ENCODE measurements at places on chromosomes 13 and 19. TPM values are rescaled to one million over a fixed set of nuclear protein-coding genes. Genes with fewer than 3 reads are reported as not detected.

The STOML3 gene
- total RNA-seq: not detected

GRCh38 chr13:103130681-103131210, 64.5 kb upstream of the SLC10A2 start:
- no peak for DNase-seq

- no peak for DNase-seq
Measured at GRCh38 chr19:3471954-3472655, 8.2 kb downstream of the SMIM24 start.

DNA sequence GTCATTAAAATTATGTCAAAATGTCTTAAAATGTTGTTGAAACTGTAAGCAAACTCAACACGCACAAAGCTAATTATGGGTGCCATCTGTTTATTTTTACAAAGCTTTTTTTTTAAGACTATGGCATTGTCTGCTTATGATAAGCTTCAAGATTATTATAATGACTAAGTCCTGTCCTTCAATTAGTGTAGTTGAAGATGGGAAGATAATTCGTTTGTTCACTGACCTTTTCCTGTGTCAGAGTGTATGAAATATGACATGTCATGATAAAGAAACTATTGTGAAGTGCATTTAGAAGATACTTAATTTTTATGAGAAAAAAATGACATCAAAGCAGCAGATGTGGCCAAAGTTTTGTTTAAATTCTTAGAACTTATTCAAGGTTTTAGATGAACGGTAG, 211.3 kb downstream of the PCCA start:
- no peak for DNase-seq

- DNase-seq: no peak
Measured at GRCh38 chr13:74230984-74231501, 96.8 kb upstream of the KLF12 start.

- DNase-seq: no peak
Measured at GRCh38 chr13:43515531-43515930, 271.2 kb downstream of the ENOX1 start.

- no peak for DNase-seq
Measured at GRCh38 chr13:26015271-26016125, 36.3 kb downstream of the SHISA2 start.

DNA sequence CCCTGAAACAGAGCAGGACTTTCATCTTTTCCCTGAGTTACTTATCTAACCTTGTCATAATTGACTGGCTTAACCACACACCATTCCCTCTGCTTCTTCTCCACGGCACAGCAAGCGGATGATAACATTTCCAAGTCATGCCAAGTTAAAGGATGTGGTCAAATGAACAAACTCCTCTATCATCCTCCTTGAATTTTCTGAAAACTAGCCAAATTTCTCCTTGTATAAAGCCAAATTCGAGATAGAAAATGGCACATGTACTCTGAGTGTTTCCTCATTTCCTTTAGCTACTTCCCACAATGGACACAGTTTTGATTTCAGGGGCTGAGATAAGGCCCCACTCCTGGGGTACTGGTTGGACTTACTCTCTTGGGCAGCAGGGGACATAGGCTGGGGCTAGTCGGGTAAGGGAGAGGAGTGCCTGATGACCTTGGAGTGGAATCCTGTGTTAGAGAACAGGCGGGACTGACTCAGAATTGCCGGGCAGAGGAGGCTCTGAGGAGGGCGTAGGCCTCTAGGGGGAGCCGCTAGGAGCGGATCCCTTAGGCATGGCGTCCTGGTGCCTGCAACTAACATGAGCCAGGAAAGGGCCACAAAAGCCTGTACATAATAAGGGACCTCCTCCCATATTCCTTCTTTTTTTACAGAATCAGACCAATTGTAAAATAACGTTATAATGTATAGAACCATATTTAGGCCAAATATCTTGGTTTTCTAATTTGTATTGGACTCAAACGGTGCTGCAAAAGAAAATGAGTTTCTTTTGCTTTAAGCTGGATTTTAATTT, 20.3 kb upstream of the TMTC4 start:
- peak; percentile 52 for DNase-seq
